ENCODE measurements at places on chromosomes 5 and 9.

DNA sequence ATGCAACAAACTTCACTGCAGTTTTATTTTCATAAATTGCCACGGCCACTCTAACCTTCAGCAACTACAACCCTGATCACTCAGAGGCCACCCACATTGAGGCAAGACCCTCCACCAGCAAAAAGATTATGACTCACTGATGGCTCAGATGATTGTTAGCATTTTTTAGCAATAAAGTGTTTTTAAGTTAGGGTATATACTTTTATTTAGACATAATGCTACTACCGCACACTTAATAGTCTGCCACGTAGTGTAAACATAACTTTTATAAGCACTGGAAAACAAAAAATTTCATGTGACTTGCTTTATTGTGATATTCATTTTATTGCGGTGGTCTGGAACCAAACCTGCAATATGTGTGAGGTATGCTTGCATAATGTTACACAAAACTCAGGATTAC lies 257.9 kb downstream of the ZSWIM6 start:
- DNase-seq: no peak

DNA sequence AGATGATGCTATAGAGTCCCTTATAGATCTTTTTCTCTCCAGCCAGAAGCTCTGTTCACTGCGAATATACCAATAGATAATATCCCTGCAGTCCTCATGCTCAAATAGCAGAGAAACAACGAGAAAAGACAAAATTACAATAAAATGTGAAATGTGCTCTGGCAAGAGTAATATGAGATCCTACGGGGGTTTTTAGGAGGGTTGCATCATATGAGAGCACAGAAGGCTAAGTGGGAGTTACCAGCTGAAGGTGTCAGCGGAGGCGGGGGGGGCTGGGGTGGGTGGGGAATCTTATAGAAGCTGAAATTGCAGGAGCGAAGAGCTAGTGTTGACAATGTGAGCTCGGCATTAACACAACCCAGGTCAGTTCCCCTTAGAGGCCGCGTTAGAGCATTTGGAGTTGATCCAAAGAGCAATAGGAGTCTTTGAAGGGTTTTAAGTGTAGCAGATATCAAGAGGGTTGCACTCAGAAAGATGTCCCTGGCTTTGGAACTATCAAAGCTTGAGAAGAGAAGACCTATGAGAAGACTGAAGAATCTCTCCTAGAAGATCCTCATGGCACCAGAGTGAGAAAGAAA lies 109.7 kb downstream of the BASP1 start:
- no peak for DNase-seq

- no peak for DNase-seq
Observed at GRCh38 chr9:76516350-76516749, 57.4 kb downstream of the GCNT1 start.

DNA sequence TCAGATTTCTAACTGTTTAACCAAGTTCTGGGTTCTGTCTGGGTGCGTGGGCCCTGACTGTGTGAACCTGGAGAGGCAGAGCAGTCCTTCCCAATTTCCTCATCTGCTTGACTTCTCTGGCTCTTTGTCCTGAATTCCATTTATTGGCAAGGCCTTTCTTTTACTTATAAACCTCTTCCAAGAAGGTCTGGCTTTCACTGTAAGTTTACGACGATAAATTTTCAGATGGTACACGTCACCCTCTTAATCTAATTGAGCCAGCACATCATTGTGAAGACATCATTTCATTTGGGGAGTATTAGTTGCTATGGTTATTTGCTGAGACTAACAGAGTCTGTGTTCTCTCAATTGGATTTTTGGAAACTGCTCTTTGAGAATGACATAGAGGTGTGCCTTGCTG lies 92.4 kb downstream of the ARHGAP26 start:
- no peak for DNase-seq

DNA sequence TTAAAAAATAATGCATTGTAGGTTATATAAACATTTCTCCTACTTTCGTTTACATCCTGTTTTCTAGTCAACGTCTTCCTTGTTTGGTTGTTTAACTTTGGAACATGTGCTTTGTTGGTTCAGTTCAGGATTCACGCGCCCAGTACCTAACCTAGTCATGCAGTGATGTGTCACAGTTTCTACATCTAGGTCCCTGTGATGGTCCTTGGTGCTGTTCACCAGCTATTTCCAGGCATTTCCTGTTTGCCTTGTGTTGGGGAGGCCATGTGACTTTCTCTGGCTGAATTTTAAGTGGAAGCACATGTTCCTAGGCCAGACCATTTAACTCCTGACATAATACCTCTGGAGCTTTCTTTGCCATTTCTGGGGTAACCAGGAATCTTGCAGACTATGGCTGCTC lies 292.3 kb downstream of the SMARCA2 start:
- no peak for DNase-seq
